ENCODE measurements at places on chromosomes 16 and 17.

- DNase-seq: no peak
Measured at GRCh38 chr16:83470416-83470815, 337.4 kb upstream of the HSBP1 start.

- DNase-seq: no peak
Measured at GRCh38 chr17:9648521-9649110, 3.3 kb downstream of the USP43 start.

DNA sequence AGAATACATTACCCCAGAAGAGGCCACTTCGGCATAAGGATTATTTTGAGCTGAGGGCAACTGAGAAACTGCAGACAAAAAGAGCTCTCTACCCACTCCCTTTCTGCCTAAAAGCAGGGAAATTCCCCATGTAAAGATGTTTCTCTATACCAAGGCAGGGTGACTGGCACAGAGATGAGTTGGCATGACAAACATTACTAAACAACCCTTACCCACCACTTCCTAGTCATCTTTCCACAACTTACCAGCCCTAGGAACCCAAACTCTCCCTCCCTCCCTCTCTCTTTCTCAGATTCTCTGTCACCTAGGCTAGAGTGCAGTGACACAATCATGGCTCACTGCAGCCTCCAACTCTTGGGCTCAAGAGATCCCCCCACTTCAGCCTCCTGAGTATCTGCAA lies 68.6 kb downstream of the EMP2 start:
- no peak for DNase-seq

- no peak for DNase-seq
Measured at GRCh38 chr17:35448899-35449227, 297 bp upstream of the SLFN13 start.

DNA sequence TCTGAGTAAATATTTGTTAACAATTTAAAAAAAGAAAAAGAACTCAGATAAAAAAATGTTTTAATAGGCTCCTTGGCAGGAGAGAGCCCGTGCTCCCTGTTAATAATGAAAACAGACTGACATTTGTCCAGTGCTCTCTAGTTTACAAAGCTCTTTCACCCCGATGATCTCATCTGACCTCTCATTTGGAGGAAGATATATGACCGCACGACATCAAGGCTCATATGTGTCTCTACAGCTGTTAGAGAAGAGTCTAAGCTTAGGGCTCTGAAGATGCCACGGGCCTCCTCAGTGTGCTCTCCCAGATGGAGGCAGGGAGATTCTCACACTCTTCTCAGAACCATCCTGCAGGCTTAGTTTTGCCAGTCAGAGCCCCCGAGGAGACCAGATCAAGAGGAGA lies 280.8 kb upstream of the IRX5 start:
- DNase-seq: no peak

GRCh38 chr17:77476931-77477805 lies 336.4 kb downstream of the SEC14L1 start:
- DNase-seq: no peak

DNA sequence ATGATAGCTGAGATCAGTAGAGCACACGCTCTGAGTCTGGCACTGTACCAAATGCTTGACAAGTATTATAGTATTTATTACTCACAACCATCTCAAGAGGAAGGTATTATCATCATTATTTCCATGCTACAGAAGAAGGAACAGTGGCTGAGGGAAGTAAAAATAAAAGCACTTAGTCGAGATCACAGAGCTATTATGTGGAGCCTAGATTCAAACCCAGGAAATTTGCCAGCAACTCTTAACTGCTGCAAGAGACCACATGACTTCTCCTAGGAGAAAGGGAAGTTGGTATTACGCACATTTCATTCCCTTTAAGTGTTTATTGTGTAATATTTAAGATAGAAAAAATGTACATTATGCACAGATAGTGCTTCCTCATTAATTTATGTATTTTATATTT lies 1.0 kb upstream of the RHOT1 start:
- no peak for DNase-seq

GRCh38 chr16:49696414-49697101 lies 159.4 kb downstream of the ZNF423 start:
- DNase-seq: no peak

DNA sequence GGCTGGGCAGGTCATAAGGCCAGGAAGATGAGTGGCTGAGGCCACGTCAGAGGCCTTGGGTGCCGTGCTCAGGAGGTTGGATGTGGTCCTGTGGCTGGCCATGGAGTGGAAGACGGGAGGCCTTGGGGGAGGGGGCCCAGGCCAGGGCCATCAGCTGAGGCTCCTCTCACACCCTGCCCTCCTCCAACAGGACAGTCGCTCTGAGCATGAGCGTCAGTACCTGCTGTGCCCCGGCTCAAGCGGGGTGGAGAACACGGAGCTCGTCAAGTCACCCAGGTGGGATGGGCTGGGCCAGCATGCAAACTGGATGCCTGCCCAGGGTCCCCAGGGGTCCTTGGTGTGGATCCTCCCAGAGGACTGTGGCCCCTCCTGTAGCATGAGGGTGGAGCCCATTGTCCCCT lies 19.2 kb downstream of the POLR3E start:
- DNase-seq: no peak

DNA sequence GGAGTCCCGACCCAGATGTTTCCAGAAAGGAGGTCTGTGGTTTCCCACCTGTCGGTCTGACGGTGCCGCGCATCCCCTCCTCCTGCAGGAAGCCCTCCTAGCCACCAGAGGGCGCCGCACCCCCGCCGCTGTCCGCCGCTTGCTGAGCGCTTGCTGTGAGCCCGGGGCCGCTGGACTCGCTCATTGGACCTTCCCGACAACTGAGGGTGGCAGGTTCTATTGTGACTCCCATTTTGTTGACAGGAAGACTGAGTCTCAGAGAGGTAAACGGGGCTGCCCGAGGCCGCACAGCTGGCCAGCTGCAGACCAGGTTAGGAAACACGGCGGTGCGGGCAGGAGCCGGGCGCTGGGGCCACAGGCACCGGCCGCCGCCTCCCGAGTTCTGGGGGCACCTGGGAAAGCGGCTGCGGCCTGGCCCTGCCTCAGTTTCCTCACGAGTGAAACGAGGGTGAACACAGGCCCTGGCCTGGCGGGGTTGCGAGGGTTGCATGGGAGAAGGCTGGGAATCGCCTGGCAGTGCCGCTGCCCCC lies 191.1 kb upstream of the CIBAR2 start:
- DNase-seq: peak; percentile 85

- no peak for DNase-seq
Measured at GRCh38 chr17:58564971-58565370, 50.5 kb upstream of the MTMR4 start.

DNA sequence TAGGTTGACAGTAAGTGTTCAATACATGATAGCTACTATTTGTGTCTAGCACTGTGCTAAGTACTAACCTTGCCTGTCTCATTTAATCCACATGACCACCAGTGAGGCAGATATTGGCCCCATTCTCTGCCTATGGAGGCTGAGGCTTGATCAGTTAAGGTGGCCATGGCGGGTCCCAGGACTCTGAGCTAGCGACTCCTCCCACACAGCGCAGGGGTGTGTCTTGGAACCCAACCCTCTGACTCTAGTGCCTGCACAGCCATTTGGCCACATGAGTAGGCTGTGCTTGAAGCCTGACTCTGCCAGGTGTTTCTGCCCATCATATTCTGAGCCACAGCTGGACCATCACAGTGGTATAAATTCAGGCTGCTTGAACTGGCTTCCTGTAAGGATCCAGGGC lies 6.4 kb downstream of the NHERF1 start:
- peak; percentile 18 for DNase-seq

GRCh38 chr17:48626245-48627117 lies at the start of gene HOXB9:
HOXB9 (minus strand) TSS chr17:48626358; CDS start chr17:48626269, 89 bp downstream.
- peak; percentile 55 for DNase-seq

DNA sequence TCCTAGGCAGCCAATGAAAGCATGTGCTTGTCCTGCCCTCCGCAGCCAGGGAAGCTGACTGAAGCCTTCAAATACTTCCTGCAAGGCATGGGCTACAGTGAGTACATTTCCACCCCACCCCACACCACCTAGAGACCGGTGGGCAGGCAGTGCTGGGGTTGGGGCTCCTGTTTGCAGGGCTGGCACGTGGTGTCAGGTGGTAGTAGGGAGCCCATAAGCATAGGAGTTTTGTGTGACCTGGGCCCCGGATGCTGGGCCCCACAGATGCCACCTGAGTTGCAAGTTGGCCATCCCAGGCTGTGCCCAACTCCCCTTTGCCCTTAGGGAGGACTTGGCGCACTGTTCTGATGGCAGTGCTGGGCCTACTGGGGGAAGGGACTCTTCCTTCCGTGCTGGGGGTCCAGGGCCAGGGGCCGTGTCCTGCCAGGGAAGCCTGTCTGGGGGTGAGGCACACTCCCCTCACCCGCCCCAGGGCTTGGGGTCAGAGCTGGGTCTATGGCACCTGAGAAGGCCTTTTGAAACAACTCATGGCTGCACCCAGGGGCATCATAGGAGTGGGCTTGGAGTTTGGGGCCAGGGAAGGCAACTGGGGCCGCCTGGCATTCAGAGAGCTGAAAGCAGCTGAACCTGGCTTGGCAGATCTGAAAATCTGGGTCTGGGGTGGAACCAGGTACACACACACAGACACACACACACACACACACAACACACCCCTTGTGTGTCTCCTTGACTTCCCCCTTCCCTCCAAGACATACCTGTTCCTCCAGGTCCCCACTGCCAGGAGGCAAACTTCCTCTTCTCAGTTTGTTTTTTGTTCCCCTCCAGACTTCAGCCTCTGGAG lies 5.8 kb upstream of the SETD6 start:
- no peak for DNase-seq

- DNase-seq: no peak
Measured at GRCh38 chr17:34312080-34312479, 7.2 kb upstream of the CCL8 start.
